BJ (cell line): ENCODE measurements at places on chromosomes 11 and 22.
A peak's percentile ranks its signal among the peaks of the same experiment; 100 is the strongest.

DNA sequence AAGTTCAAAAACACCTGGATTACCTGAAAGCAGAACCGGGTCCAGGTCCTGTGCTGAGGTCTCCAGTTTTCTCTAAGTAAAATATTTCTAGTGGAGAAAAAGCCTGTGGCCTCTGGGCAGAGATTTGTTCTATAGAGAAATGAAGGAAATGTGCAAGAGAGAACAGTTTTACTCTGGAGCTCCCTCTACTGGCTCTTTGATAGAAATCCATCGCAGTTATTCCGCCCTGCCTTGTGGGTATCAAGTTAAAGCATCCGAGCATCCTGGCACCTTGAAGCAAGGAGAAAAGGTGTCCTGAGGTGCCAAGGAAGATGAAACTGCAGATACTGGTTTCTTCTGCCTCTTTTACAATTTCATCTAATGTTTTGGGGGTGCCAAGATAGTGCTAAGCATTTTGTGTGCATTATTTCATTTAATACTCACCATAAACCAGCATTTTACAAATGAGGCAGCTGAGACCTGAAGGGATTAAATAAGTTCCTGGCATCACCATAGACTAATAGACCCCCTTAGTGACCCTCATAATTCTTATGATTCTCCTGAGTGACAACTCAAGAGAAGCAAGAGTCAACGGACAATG lies 113.1 kb upstream of the HSD17B12 start:
- no peak for DNase-seq

GRCh38 chr11:27431808-27432207 lies 40.8 kb downstream of the LGR4 start:
- DNase-seq = no peak

- DNase-seq = no peak
Measured at GRCh38 chr11:67492801-67493547, 10.1 kb downstream of the AIP start.

DNA sequence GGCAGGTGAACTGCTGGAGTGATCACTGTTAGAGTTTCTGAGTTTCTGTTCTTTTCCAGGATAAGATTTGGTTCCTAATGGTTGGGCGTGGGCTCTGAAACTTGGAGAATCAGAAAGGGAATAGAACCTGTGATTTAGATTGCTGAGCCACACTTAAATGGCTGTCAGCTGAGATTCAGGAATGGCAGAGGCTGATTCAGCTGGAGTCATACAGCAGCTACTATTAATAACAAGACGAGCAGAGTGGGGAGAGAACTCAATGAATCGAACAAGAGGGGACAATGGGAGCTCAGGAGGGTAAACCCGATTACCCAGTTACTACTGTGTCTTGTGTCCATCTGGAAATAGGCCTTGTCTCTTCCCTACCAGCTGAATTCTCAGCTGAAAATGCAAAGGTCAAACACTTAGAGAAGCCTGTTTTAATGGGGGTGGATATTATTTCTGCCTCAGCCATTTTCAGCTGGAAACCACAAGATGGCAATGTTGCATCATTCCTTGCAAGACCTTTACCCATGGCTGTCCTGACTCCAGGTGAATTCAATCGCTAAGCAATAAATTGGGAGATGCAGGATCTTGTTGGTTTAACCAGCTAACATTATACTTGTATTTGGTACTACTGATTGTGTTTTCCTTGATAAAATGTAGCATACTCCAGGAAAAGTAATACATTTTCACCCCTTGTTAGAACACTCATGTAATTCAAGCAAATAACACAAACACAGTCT lies 104.5 kb upstream of the RAG2 start:
- DNase-seq = peak; percentile 5

GRCh38 chr11:78325274-78325781 lies 92.3 kb downstream of the GAB2 start:
- no peak for DNase-seq

DNA sequence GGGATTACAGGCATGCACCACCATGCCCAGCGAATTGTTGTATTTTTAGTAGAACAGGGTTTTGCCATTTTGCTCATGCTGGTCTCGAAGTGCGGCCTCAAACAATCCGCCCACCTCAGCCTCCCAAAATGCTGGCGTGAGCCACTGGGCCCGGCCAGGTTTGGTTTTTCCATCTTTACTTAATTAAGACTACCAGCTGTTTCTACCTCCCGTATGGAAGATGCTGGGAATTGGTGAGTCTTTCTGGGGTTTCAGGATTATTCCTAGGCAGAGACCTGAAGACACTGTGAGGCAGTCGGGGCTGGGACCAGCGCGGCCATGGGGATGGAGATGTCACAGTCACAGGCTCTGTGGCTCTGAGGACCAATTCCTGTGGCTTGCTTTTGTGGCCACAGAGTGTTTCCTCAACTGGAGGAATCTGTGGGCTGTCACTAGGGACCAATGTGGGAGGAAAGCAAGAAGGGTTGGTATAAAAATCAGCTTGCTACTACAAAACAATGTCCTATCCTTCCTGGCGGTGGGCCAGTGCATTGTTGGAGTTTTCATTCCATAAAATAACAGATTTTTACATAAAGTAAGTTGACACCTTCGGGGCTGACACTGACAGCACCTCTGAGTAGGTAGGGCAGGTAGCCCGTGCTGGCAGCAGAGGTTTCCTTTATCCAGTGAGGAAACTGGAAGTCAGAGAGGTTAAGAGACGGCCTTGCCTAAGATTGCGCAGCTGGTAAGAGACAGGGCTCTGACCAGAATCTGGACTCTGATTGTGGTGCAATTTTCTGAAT lies 8.4 kb upstream of the FTH1 start:
- DNase-seq = no peak

DNA sequence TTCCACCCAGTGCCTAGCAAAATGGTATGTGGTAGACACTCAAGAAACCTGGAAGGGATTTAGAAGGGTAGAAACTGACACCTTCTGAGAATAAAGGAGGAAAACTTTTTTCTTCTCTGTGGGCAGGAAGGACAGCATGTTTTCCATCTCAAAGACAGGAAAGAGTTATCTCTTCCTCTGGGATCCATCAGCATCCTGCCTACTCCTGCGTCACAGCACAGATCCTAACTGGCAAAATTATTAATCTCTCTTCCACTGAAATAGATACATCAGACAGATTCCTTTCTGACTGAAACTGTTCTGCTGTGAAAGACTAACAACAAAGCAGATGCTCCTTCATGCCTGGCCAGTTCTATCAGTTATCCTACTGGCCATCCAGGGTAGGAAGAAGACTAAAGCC lies 147.2 kb downstream of the SPON1 start:
- no peak for DNase-seq

DNA sequence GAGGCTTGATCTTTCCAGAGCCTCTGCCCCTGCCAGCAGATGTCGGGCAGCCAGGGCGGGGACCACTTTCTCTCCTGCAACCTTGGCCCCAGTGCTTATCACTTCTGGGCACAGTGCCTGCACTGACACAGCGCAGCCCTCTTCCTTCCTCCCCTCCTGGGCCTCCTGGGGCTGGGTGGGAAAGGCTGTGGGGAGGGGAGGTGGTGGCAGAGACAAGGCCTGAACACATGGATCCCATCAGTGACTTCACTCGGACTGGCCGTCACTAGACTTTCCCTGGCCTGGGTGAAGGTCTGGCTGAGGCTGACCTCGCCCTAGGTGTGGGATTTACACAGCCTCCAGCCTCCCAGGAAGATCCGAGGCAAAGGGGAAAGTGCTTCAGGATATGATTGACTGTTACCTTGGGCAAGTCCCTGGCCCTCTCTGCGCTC lies 68.1 kb downstream of the LRRC32 start:
- no peak for DNase-seq

- no peak for DNase-seq
Measured at GRCh38 chr22:49380828-49381114, 446.9 kb downstream of the BRD1 start.

DNA sequence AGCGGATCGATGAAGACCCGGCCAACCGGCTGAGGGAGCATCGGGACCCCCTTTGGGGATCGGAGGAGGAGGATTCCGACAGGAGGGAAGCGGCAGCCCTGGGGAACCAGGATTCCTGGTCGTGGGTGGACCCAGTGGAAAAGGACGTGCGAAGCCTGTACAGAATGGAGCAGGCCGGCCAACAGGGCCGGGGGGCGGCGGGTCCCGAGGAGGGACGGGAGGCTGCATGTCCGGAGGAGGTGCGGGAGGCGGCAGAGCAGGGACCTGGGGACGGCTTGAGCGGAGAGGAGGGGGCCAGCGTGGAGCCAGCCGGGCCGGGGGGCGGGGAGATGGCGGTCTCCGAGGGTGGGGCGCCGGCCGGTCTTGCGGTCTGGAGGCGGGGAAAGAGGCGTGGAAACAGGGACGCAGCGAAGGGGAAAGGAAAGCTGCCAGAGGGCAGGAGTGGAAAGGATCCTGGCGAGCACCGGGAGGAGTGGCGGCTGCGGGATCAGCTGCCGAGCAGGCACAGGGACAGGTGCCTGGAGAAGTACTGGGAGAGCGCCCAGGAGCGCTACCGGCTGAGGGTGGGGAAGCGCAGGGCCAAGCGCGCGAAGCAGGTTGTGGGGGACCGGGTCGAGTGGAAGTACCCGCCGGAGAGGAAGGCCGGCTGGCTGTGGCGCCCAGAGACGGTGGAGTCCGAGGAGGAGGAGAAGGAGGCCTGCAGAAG lies at the start of gene ANO5:
Gene ANO5 (plus strand): TSS at position 444 of the 706 bp plus-strand sequence. CDS start 408 bp downstream, outside the sequence.
- DNase-seq = no peak

- no peak for DNase-seq
Measured at GRCh38 chr22:33538277-33538885, 381.9 kb downstream of the LARGE1 start.

- peak; percentile 60 for DNase-seq
Measured at GRCh38 chr11:126646701-126647557, 291.4 kb downstream of the ST3GAL4 start.

- no peak for DNase-seq
Measured at GRCh38 chr11:17533778-17534415, 10.3 kb downstream of the USH1C start.

DNA sequence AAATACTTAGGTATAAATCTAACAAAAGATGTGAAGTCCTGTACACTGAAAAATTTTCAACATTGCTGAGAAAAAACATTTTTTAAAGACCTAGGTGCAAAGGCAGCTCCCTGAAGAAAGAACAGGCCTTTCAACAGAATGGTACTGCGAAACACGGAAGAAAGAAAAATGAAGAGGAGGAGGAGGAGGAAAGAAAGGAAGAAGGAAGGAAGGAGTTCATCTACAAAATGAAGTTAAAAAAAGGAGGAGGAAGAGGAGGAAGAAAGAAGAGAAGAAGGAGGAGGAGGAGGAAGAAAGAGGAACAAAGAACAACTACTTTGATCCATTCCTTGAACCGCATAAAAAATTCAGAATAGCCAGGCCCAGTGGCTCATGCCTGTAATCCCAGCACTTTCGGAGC lies 29.5 kb downstream of the DGCR2 start:
- no peak for DNase-seq

DNA sequence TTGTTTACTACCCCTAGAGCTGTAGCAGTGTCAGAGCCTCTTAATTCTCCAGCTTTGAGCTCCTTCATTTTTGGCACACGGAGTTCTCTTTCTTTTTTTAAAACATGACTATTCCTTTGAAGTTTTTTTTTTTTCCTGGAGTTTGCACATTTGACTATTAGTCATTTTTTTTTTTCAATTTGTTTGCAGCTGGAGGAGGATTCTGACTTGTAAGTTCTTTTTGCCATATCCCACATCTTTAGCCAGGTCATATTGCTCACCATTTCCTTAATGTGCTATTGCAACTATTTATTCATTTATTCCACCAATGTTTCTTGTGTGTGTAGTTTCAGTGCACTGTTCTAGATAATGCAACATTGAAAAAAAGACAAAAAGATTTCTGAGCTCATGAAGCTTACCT lies 166.3 kb upstream of the ARHGAP20 start:
- DNase-seq = no peak

DNA sequence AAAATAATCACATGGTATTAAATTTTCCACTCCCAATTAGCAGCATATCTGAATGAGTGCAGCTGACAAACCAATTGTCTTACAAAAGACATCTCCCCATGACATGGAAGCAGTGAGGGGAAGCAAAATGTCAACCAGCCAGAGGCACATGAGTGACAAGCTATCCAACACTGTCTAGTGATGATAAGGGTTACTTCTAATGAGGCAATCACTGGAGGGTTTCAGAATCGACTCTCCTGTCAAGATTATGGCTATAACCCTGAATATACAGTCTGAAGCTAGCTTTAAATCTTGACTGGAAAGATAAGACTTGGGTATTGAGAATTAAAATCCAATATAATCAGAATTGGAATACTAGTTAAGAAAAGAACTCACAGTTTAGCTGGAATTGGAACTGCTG lies 50.3 kb downstream of the AMBRA1 start:
- no peak for DNase-seq

DNA sequence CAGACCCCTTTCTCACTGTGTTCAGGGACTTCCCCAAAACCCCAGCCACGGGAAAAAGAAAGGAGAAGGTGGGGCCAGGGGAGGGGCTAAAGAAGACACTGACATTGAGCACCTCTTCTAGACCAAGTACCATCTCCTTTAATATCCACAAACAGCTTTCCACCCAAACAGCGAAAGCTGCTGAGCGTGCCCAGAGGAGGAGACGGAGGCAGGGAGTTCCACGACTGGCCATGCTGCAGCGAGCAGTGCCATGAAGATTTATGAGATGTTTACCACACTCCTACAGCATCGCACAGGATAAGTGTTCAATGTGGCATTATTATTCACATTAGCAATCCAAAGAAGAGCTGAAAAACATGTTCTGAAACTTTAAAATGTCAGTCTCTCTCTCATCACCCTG lies 127.4 kb downstream of the LARGE1 start:
- DNase-seq = no peak

GRCh38 chr22:16717699-16718558 lies 107.3 kb downstream of the XKR3 start:
- DNase-seq = no peak

GRCh38 chr11:78400116-78400515 lies 17.5 kb downstream of the GAB2 start:
- no peak for DNase-seq

DNA sequence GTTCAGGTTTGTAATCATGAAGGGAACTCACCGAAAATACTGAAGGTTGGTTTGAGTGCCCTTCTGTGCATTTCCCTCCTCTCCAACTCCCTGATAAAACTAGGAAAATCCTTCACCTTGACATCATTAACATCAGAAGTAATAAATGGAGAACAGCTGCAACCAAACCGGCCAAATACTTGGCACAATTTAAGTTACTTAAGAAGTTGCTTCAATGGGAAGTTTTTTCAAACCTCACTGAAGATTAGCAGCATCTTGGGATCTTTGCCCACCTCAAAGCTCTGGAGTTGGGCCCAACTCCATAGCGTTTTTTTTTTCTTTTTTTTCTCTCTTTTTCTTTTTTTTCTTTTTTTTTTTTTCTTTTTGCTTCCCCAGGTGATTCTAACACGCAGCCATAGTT lies 784.8 kb downstream of the KCNA4 start:
- no peak for DNase-seq

GRCh38 chr22:39175353-39176142 lies 23.1 kb upstream of the CBX7 start:
- no peak for DNase-seq

GRCh38 chr11:134223121-134223520 lies 646 bp downstream of the NCAPD3 start:
- DNase-seq = no peak
